ENCODE measurements at places on chromosomes 2 and 18. TPM values are rescaled to one million over a fixed set of nuclear protein-coding genes. Genes with fewer than 3 reads are reported as not detected.

The ALPP gene
- 0.34 TPM for total RNA-seq

The POTEC gene
- total RNA-seq, result not detected

The PLB1 gene
- 0.49 TPM for total RNA-seq

The CHRNA1 gene
- total RNA-seq, result not detected

The ALLC gene
- not detected for total RNA-seq

The OSBPL1A gene
- total RNA-seq, result 18.9 TPM
